ENCODE measurements at places on chromosomes 12 and 14.

- H3K36me3 ChIP-seq: no peaks in the 10 kb centered on the region
- no peaks in the 10 kb centered on the region for H3K27me3 ChIP-seq
- H3K27ac ChIP-seq: no peak overlapping the region
- DNase-seq: no peak
Measured at GRCh38 chr14:34237081-34237480, 225.0 kb downstream of the SPTSSA start.

DNA sequence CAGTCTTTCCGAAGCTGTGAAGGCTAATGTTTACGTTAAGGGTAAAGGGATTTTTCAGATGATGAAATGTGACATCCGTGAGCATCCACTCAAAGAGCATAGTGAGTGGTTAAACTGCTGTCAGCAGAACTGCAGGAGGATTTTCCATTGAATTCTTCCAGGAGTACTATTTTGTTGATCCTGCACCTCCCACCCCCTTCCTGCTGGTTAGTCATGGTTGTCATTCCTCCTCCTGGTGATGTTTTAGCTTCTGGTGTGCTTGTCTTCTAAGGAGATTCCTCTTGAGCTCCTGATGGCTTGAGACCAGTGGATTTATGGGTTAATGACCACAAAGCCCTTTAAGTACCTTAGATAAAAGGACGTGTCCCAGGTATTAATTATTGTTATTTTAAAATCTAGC lies 2.4 kb upstream of the GPRC5D start:
- H3K4me1 ChIP-seq: peaks cover 5% of the 10 kb centered on the region
- no peak overlapping the region for H3K27ac ChIP-seq
- peaks cover 5% of the 10 kb centered on the region for H3K36me3 ChIP-seq
- H3K4me3 ChIP-seq: no peak overlapping the region
- DNase-seq: no peak
- peaks cover 1% of the 10 kb centered on the region for H3K27me3 ChIP-seq

DNA sequence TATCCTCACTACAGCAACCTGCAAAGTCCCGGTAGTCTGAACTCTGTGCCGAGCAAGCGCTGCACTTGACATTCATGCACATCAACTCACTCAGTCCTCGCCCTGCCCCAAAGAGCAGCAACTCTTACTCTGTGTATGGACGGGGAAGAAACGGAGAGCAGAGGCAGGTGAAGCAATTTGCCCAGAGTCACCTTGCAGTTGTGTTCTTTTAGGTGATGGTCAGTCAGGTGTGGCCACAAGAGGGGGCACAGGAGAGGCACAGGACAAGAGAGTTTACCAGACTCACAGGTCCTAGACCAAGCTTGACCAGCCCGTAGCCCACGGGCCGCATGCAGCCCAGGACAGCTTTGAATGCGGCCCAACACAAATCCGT lies 39.1 kb downstream of the TSPAN11 start:
- no peak overlapping the region for H3K27ac ChIP-seq
- no peaks in the 10 kb centered on the region for H3K36me3 ChIP-seq
- H3K4me3 ChIP-seq: no peak overlapping the region
- H3K27me3 ChIP-seq: peaks cover 8% of the 10 kb centered on the region
- no peak for DNase-seq

DNA sequence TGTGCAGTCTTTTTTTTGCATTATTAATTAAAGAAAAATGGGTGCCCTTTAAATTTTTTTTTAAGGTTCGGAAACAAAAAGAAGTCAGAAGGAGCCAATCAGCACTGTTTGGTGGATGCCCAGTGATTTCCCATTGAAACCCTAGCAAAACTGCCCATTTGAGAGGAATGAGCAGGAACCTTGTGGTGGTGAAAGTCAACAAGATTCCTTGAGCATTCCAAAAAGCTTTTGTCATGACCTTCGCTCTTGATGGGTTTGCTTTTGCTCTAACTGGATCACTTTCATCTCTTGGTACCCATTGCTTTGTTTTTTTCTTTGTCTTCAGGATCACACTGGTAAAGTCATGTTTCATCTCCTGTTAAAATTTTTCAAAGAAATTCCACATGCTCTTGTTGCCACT lies 54.1 kb downstream of the ADIPOR2 start:
- H3K27me3 ChIP-seq: no peaks in the 10 kb centered on the region
- peaks cover 18% of the 10 kb centered on the region for H3K36me3 ChIP-seq
- no peak overlapping the region for H3K27ac ChIP-seq
- H3K4me1 ChIP-seq: peaks cover 26% of the 10 kb centered on the region

GRCh38 chr12:104248444-104248843 lies 32.9 kb downstream of the TXNRD1 start:
- H3K4me3 ChIP-seq: no peak overlapping the region
- no peak for DNase-seq
- peaks cover 2% of the 10 kb centered on the region for H3K4me1 ChIP-seq
- H3K36me3 ChIP-seq: no peaks in the 10 kb centered on the region
- H3K27me3 ChIP-seq: peaks cover 2% of the 10 kb centered on the region
- H3K27ac ChIP-seq: no peak overlapping the region

- H3K36me3 ChIP-seq: no peaks in the 10 kb centered on the region
- H3K4me3 ChIP-seq: no peak overlapping the region
- H3K4me1 ChIP-seq: no peaks in the 10 kb centered on the region
Measured at GRCh38 chr14:28057359-28058296, 709.0 kb upstream of the FOXG1 start.

Data from glutamatergic neuron (in vitro differentiated cells).